ENCODE measurements at places on chromosomes 5 and 9.

DNA sequence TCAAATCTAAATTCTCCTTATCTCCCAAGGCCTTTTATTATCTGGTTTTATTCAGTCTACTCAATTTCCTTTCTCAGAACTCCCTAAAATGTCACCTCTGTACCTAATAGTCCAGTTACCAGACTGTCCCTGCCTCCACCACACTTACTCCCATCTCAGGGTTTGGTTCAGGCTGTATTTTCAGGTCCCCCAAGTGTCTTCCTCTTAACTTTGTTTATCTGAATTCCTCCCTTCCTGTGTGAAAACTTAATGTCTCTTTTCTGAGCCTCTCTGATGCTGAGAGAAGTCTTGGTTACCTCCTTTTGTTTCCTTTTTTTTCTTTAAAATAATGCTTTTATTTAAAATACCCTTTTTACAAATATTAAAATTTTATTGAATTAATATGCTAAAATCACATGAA is 133.4 kb downstream of the PAM start:
- DNase-seq, result no peak

DNA sequence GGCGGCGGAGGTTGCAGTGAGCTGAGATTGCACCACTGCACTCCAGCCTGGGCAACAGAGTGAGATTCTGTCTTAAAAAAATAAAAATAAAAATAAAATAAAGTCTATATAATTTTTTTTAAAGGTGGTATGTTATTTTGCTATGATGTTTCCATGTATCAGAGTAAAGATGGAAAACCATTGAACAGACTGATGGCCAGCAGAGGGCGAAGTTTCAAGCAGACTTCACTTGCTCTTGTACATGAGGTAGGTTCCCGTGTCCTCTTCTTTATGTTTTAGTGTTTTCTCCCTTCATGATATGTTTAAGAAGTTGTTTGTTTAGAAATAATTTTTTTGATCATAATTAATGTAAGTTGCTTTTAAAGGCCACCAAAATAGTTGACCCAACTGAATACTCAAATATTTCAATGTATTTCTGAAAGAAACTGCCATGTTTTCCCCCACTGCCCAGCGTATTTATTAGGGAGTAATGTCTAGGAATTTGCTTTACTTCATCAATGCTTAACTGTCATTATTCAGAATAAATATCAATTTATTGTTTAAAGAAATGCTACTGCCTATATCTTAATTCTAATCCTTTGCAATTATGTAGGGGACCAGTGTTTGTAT is 146.4 kb downstream of the HACD4 start:
- peak; percentile 51 for DNase-seq

- DNase-seq, result no peak
These were observed 94.7 kb upstream of the ZNF618 start for GRCh38 chr9:113781381-113781780.

- DNase-seq, result no peak
These were observed 14.5 kb downstream of the CATSPER3 start for GRCh38 chr5:134982230-134982629.

GRCh38 chr5:177468685-177469628 is 4.5 kb downstream of the DBN1 start:
- no peak for DNase-seq

GRCh38 chr9:123685489-123686083 is 244.3 kb downstream of the DENND1A start:
- DNase-seq, result no peak

- no peak for DNase-seq
These were observed 222.7 kb downstream of the ELAVL2 start for GRCh38 chr9:23603311-23603710.

DNA sequence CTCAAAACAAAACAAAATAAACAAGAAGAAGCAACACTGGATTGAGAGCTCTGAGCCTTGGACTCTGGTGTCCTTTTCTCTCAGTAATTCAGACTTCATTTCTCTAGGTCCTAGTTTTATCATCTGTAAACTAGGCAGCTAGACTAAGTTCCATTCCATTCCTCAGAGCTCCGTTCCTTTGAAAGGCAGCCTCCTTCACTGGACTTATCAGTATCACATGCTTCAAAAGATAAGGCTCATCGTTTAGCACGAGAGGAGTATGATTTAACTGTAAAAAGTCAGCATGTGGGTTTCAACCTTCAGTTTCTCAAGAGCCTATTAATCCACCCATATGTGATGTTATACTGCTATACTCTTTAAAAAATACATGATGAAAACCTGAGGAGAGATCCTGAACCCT is 1.6 kb downstream of the ATP10B start:
- no peak for DNase-seq

- no peak for DNase-seq
These were observed 137.7 kb downstream of the HSD17B3 start for GRCh38 chr9:96164268-96164683.

DNA sequence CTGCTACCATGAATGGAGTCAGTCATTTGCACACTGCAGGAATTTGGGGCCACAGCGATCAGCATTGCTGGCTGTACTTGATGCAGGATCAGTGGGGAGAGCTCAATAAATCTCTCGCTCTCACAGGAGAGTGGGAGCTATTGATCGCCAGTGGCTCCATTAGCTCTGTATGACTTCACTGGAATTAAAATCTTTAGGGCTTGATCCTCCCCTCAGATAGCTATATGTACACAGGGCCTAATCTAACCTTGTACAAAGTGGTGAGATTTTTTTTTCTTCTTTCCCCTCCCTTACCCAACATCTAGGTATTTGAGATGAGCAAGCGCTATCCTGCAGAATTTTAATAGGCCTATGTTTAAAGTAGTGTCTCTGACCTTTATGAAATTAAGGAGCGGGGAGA is 84.9 kb downstream of the IZUMO3 start:
- DNase-seq, result no peak

DNA sequence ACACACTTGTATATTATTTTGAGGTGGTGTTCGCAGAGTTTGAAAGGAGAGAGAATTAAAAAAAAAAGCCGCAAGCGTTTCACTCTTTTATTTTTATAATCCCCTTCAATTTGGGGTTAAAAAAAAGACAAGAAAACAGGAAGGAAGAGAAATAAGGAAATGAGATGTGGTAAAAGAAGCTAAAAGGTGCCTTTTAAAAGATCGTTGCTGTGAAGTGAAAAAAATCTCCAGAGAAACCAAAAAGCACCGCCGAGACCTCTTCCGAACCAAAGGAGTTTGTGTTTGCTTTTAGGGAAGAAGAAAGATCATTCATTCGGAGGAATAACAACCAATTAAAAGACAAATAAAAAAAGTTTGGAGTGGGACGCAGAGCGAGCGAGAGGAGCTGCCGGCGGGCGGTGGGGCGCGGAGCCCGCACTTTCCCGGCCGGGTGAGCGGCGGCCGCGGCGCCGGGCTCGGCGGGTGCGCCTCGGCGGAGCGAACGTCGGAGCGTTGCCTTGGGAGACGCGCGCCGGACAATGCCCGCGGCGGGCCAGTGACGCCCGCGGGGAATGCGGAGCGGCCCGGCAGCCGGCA is 355 bp downstream of the TLE4 start:
- DNase-seq, result no peak

GRCh38 chr9:109641372-109641659 is 138.7 kb upstream of the PALM2AKAP2 start:
- DNase-seq, result no peak

- peak; percentile 13 for DNase-seq
These were observed 182.4 kb downstream of the RASEF start for GRCh38 chr9:82880336-82881050.
